Activated B cell treated with CpG ODN at 0.5 μM for 24 hours (primary cell): ENCODE measurements at places on chromosomes 6 and 20.

- no peak for DNase-seq
Observed at GRCh38 chr20:46255440-46256104, 52.7 kb downstream of the CDH22 start.

- no peak for DNase-seq
Observed at GRCh38 chr6:82144007-82144851, 103.3 kb downstream of the IBTK start.

DNA sequence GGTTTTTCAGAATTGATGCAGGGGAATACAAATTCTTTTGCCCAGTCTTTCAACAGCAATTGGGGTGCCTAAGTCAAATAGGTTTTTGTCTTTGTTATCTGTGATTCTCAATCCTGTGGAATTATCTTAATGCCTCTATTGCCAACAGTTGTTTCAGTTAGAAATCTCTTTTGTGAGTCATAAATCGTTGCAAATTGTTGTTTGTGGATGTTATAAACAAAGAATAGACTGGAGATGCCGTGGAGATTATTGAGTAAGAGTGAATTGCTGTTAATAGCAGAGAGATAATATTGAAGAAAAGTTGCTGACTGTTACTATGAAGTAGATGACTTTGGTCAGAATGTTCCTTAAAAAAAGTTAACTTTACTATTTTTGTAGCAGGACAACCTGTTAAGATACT is 63.7 kb upstream of the POPDC3 start:
- no peak for DNase-seq

GRCh38 chr6:37048403-37048850 is 43.0 kb downstream of the FGD2 start:
- no peak for DNase-seq
